ENCODE measurements at places on chromosomes 5 and 9.
A peak's percentile ranks its signal among the peaks of the same experiment; 100 is the strongest.

DNA sequence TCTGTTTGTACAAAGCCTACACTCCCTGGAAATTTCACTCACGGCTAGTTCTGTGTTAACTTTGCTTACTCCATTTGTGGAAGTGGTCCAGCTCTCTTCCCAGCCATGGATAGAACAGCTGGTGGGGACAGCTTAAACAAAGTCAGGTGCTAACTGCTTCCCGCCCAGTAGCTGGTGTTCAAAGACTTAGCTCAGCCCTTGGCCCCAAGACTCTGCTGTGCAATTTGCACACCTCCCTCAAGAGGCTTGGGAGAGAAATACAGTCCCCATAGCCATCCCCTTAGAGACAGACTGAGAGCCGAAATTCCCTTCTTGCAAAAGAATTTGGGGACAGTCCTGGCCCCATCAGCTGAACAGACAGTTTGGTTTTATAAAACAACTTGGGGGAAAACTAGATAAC, 73.8 kb upstream of the RAI14 start:
- no peak for DNase-seq

DNA sequence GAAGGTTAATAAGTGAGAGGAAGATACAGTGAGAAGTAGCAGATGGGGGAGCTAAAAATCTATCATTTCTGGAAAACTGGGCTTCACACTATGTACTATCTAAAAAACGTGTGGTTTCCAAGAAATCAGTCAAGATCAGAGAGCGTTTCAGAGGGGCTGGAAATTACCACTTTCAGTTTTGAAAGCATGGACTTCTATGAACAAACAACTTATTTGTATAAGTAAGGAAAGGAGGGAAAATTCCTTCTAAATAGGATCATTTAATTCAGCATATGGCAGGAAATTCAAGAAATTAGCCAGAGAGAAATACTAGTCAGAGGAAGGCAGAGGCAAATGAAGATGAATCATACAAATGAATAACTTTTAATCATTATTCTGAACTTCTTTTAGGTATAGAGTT, 11.3 kb downstream of the TNC start:
- no peak for DNase-seq

- DNase-seq, result no peak
Measured at GRCh38 chr5:14849516-14850294, 21.9 kb downstream of the ANKH start.

DNA sequence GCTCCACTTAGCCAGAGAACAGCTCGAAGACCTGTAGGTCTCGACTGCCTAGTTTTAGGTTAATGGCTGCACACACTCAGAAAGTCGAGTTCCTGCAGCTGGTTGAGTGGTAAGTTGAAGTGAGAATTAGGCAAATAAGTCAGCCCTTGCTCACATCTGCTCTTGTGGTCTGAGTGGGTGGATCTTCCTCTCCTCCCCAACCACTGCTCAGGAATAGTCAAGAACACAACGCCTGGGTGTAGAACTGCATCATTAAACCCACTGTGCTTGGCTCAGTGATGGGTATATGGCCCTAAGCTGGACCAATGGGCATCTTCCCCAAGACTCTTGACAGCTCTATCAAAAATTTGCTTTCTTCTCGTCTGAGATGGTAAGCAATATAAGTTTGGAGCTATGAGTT, 20.9 kb upstream of the ADAM19 start:
- no peak for DNase-seq

DNA sequence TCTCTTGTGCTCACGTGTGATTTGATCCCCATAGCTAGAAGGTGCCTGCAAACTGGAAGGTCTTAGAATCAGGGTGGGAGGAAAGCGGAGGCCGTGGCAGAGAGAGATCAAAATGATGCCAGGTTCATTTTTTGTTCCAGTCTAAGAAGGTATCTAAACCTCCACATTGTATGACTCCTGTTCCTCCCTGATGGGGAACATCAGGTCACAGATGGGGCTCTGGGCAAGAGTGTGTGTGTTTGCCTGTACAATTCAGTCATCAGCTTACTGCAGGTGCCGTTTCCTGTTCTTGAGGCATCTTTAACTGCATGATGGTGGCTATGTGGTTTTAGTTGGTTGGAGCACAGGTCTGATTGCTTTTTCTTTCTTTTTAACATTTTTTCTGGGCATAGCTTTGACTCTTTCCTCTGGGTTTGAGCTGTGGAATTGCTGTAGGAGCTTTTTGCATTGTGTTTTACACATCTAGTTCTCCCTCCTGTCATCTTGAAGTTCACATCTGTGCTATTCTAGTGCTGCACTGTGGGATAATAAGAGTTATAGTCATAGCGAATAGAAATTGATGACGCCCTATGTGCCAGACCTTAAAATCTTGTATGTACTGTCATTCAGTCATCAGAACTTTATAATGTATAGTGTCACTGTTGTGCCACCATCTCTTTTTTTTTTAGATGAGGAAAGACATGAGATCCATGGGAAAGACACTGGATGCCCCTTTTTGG, 30.8 kb downstream of the ARHGAP26 start:
- DNase-seq, result no peak

- no peak for DNase-seq
Measured at GRCh38 chr9:137716694-137717287, 98.0 kb downstream of the EHMT1 start.

DNA sequence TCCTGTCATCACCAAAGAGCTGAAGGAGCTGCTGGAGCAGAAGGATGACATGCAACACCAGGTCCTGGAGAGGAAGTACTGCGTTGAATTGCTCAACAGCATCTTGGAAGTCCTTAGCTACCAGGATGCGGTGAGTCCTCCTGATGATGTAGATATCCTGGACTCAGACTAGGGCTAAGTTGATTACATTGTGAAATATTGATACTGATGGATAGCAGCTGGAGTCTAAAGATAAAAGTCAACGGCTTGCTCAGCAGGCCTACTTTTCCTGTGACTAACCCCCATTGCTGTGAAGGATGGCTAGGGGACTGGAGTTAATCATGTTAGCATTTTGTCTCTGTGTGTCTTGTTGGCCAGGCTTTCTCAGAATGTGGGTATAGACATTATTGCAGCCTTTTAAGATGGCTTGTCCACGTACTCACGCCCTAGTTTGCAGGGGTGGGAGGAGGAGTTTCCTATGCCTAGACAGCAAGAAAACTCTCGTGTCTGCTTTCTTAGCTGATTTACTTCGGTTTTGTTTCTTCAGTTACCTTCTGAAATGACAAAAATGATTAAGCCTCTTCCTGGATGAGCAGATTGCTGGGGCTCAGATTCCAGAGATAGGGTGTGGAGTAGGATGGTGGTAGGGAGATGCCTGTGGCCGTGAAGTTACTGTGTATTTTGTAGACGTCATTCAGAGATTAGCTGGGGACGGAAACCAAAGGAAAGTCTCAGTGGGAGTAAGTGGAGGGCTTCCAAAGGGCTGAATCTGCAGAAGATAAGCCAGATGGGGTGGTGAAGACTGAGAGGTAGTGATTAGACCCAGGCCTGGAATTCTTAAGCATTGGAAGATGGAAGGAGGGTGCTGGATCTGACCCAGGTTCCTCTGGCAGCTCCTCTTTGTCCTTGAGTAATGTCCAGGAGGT, 166.3 kb downstream of the DOCK2 start:
- peak; percentile 55 for DNase-seq

GRCh38 chr5:6166698-6167394, 211.5 kb downstream of the MED10 start:
- no peak for DNase-seq

- peak; percentile 67 for DNase-seq
Measured at GRCh38 chr5:89255845-89256463, 373.0 kb upstream of the MEF2C start.

DNA sequence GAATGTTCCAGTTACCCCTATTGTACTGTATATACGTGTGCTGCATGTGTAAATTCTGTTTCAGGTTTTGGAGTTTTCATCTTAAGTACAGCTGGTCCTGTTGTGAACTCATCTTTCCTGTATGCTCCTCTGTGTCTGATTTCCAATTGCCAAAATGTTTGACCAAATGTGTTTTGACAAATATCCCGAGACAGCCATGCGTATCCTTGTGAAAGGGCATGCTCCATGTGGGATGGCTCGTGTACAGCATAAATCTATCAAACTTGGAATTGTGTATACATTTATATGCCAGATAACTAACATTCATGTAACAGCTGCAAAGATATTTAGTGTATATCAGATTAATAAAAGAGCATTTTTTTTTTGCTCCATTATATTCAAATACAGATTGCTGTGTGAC, 69.5 kb upstream of the IQGAP2 start:
- no peak for DNase-seq

GRCh38 chr5:155728146-155728856, 598.7 kb upstream of the SGCD start:
- peak; percentile 71 for DNase-seq

GRCh38 chr5:131610198-131611063, 24.6 kb downstream of the RAPGEF6 start:
- DNase-seq, result peak; percentile 37

- DNase-seq, result no peak
Measured at GRCh38 chr9:126844085-126844484, 16.4 kb upstream of the ZBTB34 start.

- no peak for DNase-seq
Measured at GRCh38 chr5:81019748-81020147, 59.6 kb downstream of the RASGRF2 start.

DNA sequence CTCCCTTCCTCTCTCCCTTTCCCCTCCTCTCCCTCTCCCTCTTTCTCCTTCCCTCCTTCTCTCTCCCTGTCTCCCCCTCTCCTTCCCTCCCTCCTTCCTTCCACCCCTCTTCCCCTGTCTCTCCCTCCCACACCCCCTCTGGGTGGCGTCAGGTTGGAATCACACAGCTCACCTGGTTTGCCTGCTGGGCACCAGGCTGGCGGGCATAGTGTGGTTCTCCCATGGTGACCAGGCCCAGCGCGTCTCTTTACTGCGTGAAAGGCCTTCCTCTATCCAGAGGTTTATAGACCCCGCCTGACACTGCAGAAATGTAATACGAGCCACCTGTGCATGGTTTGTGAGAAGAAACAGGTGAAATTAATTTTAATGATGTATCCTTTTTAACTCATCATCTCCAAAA, 76.2 kb downstream of the MRPL36 start:
- no peak for DNase-seq

DNA sequence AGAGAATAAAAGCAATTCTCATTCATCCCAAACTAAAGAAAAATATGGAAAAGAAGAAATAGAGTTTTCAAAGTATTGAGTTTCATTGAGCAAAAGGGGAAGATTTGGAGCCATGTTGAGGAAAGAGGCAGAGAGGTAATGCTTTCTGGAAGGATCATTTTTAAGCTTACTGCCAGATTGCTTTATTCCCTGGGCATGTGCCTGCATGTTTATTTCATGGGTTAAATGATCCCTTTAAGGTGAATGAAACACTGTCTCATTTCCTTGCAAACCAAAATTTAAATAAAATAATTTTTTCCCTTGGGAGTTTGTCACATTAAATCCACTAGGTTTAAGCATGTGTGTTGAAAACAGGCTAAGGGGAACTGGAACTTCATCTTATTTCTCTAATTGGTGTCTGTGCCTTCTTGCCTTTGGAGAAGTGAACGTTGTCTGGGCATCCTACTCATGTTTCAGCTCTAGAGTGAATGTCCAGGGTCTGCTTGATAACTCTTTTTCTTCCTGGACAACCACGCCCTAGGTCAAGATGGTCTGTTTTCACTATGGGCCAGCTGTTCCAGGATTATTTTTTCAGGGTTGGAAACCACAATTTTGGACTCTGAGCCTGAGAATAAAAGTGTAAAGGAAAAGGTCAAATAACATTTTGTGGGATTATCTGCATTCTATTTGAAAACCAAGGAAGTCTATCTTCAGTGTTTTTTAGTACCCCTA, 114.1 kb upstream of the ELL2 start:
- DNase-seq, result no peak

DNA sequence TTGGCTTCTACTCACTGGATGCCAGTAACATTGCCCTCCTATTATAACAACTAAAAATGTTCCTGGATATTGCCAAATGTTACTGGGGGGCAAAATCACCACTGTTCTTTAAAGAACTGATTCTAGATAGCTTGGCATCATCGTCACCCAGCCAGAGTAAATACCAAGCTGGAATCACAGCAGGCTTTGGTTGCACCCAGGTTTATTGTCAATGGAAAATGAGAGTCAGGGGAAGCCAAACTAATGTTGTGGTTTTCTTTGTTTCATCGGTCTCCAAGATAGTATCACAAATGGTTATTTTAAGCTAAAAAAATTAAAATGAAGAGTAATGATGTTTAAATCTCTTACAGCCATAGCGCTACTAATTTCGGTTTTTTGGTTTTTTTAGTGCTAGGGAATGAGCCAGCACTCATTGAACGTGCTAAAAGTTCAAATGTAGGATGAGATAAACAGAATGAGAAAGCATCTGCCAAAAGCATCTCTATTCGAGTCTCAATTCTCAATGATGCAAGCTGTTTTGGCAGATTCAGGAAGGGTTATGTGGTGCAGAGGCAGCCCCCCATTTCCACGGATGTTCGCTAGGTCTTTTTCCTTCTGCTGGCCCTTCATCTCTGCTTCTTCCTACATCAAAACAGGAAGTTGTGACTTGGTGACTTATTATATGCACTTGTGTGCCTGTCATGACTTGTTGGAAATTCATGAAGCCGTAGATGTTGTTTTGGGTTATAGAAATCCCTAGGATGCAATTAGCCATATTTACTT, 558.0 kb downstream of the EBF1 start:
- no peak for DNase-seq

DNA sequence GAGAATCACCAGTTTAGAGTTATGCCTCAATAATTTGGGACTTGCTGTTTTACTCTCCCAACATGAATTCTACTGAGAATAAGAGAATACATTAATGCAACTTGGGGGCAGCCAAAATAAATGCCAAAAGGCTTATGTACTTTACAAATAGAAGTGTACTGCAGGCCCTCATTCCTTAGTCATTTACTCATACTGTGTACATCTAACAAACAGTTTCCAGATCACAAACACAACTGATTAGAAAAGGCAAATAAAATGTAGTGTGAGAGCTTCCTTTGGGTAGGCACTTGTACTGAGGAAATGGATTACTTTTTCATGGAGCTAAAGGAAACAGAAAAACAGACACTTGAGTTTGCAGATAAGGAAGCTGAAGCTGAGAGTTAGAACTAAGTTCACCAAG, 12.6 kb downstream of the ANKDD1B start:
- peak; percentile 23 for DNase-seq

- no peak for DNase-seq
Measured at GRCh38 chr5:135534609-135535419, 950 bp downstream of the NEUROG1 start.

DNA sequence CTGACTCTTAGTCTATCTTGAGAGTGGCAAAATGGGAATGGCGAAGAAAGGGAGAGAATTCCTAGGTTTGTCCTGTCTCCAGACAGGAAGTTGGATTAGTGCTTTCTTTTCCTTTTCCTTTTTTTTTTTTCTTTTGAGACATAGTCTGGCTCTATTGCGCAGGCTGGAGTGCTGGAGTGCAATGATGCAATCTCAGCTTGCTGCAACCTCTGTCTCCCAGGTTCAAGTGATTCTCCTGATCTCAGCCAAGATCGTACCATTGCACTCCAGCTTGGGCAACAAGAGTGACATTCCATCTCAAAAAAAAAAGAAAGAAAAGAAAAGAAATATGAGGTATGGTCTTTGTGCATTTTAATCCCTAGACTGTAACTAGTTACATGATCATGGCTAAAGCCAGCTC, 12.6 kb upstream of the KIF27 start:
- peak; percentile 45 for DNase-seq
